ENCODE measurements at places on chromosomes 11 and 22. TPM values are rescaled to one million over a fixed set of nuclear protein-coding genes. Genes with fewer than 3 reads are reported as not detected.

DNA sequence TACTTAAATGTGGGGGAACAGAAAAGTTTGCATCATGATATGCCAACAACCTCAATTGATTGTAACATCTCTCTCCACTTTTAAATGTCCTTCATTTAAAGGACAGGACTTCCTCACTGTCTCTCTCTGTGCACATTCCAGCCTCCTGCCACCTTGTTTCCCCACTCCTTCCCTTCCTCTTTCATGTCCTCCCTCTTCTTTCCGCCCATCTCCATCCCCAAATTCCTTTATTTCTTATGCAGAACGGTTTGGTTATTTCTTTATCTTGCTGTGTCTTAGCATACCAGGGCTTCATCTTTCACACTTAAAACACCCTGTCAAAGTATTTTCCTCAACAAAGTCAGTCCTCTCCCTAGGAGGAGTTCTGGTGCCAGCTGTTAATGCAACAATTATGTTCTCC lies 293.8 kb downstream of the NXPE2 start:
- no peak for DNase-seq

GRCh38 chr11:45278714-45279113 lies 7.4 kb downstream of the SYT13 start:
- no peak for DNase-seq

- no peak for DNase-seq
These were observed 19.0 kb downstream of the PRG3 start for GRCh38 chr11:57361926-57362325.

DNA sequence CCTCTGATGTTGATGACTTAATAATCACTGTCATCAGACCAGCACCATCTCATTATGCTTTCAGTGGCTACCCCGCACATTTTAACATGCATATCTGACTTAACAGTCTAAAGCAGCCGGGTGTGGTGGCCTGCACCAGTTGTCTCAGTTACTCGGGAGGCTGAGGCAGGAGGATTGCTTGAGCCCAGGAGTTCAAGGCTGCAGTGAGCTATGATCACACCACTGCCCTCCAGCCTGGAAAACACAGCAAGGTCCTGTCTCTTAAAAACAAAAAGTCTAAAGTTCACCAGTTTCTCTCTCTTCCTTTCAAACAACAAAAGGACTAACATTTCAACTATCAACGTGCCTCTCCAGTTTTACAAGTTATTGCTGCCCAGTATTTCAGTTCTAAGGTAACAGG lies 55.3 kb upstream of the GAB2 start:
- no peak for DNase-seq

DNA sequence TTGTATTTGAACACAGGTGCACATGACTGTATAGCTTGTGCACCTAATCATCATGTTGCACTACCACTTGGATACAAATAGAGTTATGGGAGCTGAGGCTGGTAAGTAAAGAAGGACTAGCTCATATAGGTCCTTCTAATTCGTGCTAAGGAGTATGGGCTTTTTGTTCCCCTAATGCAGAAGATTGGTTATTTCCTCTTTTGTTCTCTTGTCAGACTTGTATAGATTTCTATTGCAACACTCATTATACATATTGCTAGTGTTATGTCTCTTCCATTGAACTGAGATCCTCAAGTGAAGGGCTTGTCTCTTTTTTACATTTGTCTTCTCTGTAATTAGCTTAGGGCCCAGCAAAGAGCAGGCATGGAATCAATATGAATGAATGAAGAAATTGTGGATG lies 54.1 kb upstream of the ARHGAP20 start:
- DNase-seq: no peak

- no peak for DNase-seq
These were observed 5.5 kb upstream of the PANX3 start for GRCh38 chr11:124605719-124606118.

DNA sequence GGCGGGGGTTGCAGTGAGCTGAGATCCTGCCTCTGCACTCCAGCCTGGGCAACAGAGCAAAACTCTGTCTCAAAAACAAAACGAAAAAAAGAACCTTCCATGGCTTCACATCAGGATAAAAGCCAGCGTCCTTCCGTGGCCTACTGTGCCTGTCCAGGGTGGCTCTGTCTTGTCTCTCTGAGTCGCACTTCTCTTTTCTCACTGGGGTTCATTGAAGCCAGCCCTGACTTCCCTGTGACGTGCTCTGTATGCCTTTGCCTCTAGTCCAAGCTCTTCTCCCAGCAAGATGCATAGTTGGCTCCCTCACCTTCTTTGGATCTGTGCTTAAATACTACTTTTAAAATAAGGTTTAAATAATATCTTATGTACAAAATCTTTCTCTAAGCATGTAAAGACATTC lies 11.6 kb downstream of the ATXN10 start:
- no peak for DNase-seq

DNA sequence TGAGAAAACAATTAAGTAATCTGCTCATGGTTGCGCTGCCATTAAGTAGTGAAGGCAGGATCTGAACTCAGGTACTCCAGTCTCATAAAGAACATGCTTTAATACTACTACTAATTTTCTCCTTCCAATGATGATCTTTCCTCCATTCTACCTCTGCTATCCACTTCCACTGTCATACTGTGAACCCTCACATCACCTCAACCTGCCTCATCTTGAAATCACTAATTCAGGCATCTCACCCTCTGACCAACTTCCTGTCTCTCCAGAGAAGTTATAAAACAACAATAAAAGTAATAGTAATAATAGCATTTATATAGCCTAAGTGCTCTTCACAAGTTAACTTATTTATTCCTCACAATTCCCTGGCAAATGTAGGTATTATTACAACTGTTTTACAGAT lies 57.1 kb upstream of the PSMA1 start:
- no peak for DNase-seq

- DNase-seq: no peak
These were observed 573 bp downstream of the STK33 start for GRCh38 chr11:8593455-8593854.

The OR2AG1 gene
- total RNA-seq: not detected

The APOBEC3H gene
- 1.5 TPM for total RNA-seq

The GAL3ST3 gene
- not detected for total RNA-seq

The TRPM5 gene
- not detected for total RNA-seq

The TPBGL gene
- total RNA-seq: not detected

The PIH1D2 gene
- total RNA-seq: 4.8 TPM

The FAM111A gene
- total RNA-seq: 57.8 TPM

The MRGPRE gene
- total RNA-seq: not detected

The DSCAML1 gene
- not detected for total RNA-seq

The PRODH gene
- 4.3 TPM for total RNA-seq

Measured in PC-9 (cell line).